Effector memory CD4-positive, alpha-beta T cell (primary cell): ENCODE measurements at places on chromosomes 12 and 14.

GRCh38 chr12:120225852-120226640 lies 25.1 kb upstream of the RPLP0 start:
- H3K4me1 ChIP-seq, result peaks cover 44% of the 10 kb centered on the region
- H3K4me3 ChIP-seq, result no peak overlapping the region
- peaks cover 45% of the 10 kb centered on the region for H3K36me3 ChIP-seq
- DNase-seq, result no peak
- H3K27ac ChIP-seq, result peak overlapping the region; percentile 32

- no peak for DNase-seq
- H3K27ac ChIP-seq, result no peak overlapping the region
- no peaks in the 10 kb centered on the region for H3K27me3 ChIP-seq
- no peaks in the 10 kb centered on the region for H3K36me3 ChIP-seq
These were observed 43.6 kb downstream of the KIF26A start for GRCh38 chr14:104181761-104182530.

- H3K27me3 ChIP-seq, result no peaks in the 10 kb centered on the region
- H3K27ac ChIP-seq, result no peak overlapping the region
- no peak overlapping the region for H3K4me3 ChIP-seq
- peaks cover 27% of the 10 kb centered on the region for H3K36me3 ChIP-seq
These were observed 58.7 kb downstream of the CLIP1 start for GRCh38 chr12:122363782-122364181.

GRCh38 chr14:103613517-103613916 lies 15.5 kb upstream of the KLC1 start:
- H3K27me3 ChIP-seq, result no peaks in the 10 kb centered on the region
- no peaks in the 10 kb centered on the region for H3K36me3 ChIP-seq
- H3K27ac ChIP-seq, result no peak overlapping the region
- H3K4me1 ChIP-seq, result no peaks in the 10 kb centered on the region

DNA sequence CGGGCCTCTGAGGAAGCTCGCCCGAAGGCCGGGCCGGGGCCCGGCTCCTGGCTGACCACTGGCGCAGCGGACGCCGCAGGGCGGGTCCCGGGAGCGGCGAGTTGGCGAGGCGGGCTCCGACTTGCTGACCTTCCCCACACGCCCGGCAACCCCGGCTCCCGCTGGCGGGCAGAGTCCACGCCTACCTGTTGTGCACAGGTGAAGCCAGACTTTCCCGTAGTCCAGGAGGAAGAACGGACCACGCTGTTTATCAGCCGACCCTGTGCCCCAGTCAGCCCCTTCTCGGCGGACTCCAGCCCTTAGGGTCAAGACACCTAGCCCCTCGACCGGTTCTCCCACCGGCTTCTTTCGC lies 407 bp downstream of the HEATR5A start:
- no peak for DNase-seq
- H3K27ac ChIP-seq, result peak overlapping the region; percentile 62
- H3K4me3 ChIP-seq, result peak overlapping the region; percentile 84
- H3K36me3 ChIP-seq, result no peaks in the 10 kb centered on the region
- H3K4me1 ChIP-seq, result no peaks in the 10 kb centered on the region

DNA sequence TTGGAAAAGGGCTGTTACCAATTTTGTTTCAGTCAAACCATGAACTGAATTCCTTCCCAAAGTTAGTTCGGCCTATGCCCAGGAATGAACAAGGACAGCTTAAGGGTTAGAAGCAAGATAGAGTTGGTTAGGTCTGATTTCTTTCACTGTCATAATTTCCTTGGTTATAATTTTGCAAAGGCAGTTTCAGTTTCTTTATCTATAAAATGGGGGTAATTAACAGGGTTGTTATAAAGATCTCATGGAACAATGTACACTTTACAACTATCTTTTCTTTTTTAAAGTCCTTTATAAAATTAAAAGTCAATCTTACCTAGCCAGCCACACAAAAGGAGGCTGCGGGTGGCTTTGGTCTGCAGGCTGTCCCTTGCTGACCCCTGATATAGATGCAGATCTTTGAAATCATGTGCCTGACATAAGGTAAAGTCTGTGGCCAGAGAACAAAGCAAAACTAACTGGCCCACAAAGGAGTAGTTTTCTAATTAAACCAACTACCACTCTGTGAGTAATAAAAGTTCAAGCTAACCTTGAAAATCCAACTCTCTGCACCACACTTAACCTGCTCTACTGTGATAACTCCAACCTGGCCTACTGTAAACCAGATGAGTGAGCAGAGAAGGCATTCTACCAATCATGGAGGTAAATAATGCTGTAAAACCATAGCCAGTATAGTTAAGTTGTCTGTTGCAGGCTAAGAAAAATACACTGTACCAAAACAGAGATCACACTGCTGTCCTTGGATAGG lies 49.5 kb downstream of the SLC38A1 start:
- peaks cover 85% of the 10 kb centered on the region for H3K4me1 ChIP-seq
- H3K4me3 ChIP-seq, result peak overlapping the region; percentile 24
- peak overlapping the region; percentile 92 for H3K27ac ChIP-seq
- DNase-seq, result no peak
- peaks cover 4% of the 10 kb centered on the region for H3K36me3 ChIP-seq

- no peak overlapping the region for H3K27ac ChIP-seq
- no peak overlapping the region for H3K4me3 ChIP-seq
- no peaks in the 10 kb centered on the region for H3K4me1 ChIP-seq
- H3K36me3 ChIP-seq, result no peaks in the 10 kb centered on the region
- H3K27me3 ChIP-seq, result no peaks in the 10 kb centered on the region
- DNase-seq, result no peak
These were observed 13.9 kb upstream of the OAS1 start for GRCh38 chr12:112892856-112893255.

DNA sequence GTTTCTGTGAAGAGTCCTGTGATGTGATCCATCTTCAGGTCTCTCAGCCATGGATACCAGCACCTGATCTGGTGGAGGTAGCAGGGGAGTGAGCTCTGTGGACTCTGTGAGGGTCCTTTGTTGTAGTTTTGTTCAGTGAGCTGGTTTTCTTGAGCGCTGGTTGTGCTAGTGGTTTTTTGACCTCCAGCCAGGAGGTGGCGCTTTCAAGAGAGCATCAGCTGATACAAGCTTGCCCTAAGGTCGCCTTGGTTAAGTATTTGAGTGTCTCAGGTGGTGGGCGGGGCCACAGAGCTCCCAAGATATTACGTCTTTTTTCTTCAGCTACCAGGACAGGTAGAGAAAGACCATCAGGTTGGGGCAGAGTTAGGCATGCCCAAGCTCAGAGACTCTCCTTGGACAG lies 139.7 kb downstream of the TTLL5 start:
- H3K27ac ChIP-seq, result no peak overlapping the region
- H3K4me1 ChIP-seq, result no peaks in the 10 kb centered on the region
- no peak overlapping the region for H3K4me3 ChIP-seq
- H3K27me3 ChIP-seq, result no peaks in the 10 kb centered on the region
- DNase-seq, result no peak
- peaks cover 6% of the 10 kb centered on the region for H3K36me3 ChIP-seq

DNA sequence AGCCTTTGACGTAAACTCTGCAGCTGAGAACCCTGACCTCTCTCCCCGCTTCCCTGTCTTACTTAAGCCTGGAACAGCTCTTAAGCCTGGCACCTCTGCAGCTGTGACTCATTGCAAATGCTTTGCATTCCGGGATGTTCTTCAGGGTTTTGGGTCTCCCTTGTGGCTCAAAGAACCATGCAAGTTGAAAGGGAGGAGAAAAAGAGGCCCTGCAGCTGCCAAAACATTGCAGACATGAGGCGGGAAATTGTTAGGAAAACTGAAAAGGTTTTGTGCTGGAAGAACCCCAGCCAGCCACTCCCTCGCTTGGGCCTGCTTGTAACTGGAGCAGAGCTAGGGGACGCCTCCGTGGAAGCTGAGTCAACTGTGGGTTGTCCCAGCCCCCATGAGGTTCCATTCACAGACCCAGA lies 60.2 kb upstream of the FERMT2 start:
- H3K27ac ChIP-seq, result no peak overlapping the region
- DNase-seq, result no peak
- H3K4me1 ChIP-seq, result no peaks in the 10 kb centered on the region
- H3K36me3 ChIP-seq, result no peaks in the 10 kb centered on the region
